ENCODE measurements at places on chromosomes 11 and 22.

- no peak for DNase-seq
These were observed 19.4 kb upstream of the LMO1 start for GRCh38 chr11:8283100-8283464.

GRCh38 chr11:71193431-71193830 lies 58.9 kb downstream of the SHANK2 start:
- no peak for DNase-seq

GRCh38 chr11:119153049-119153818 lies 4.4 kb downstream of the ABCG4 start:
- DNase-seq, result no peak

DNA sequence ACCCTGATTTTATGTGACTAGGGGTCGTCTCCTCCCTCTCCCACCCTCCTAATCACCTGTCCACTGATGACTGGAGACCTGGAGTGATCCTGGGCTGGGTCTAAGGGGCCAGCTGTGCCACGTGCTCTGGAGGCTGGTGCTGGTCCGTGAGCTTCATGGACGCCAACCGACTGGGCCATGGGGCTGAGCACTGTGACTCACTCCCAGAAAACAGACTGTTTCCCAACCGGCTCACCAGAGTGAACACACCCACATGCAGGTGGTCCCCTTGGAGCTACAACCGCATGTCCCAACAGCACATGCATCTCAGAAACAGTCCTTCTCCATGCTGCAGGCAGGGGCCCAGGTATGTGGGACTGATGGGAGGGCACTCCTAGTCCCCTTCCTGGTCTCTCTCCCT lies 14.0 kb upstream of the LMO1 start:
- no peak for DNase-seq

- DNase-seq, result no peak
These were observed 10.2 kb upstream of the ACAT1 start for GRCh38 chr11:108111126-108111525.

DNA sequence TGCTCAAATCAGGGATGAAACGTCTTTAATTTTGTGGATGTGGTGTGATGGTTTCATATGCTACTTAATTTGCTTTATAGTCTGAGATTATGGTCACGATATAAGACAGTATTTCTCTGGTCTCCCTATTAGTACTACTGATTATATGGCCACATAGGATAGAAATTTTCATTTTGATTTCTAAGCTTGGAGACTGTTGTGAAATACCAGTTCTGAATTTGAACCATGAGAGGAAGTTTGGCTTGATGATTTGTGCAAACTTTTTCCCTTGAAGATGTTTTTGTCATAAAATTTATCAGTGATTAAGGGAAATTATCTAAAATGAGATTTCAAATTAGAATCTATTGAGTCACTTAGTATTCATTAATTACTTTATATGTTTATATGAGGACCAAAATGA lies 2.7 kb downstream of the RNF169 start:
- DNase-seq, result no peak

DNA sequence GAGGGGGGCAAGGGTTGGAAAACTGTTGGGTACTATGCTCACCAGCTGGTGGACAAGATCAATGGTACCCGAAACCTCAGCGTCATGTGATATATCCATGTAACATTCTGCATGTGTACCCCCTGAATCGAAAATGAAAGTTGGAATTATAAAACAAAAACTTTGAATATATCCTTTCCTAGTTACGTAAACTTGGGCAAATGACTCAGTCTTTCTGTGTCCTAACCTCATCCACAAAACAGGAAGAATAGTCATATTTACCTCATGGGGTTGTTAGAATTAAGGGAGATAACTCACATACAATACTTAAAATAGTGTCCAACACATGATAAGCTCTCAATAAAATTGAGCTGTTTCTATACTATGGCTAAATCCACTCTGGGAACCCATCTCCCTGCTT lies 620.1 kb upstream of the KIRREL3 start:
- no peak for DNase-seq

GRCh38 chr11:103709371-103709770 lies 327.1 kb upstream of the DDI1 start:
- no peak for DNase-seq

DNA sequence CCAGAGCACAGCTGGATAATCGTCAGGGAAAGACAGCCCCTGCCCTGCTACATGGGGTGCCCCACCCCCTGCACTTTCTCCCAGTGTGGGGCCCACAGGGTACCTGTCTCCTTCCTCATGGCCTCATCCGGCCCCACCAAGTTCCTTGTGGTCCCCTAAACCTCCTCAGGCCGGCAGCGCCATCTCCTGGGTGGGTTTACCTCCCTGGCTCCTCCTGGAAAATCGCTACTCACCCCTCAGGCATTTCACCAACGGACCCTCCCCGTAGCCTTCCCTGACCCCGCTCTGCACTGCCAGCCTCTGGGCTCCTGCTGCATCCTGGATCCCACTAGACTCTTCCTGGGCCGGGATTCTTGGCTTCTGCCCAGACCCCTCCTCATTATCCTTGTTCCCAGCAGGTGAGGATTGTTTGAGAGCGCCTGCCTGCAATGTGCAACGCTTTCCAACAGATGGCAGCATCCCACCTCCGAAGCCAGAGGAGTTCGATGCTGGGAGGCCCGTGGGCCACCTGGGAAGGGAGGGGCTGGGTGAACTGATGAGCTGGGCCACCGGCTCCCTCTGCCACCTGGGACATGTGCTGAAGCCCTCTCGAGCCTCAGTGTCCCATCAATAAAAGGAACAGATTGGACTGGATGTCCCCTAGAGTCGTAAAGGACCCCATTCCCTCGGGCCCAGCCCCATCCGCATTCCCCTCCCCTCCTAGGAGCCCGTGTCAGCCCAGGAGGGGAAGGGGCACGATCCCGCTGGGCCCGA lies 44.2 kb upstream of the TTLL12 start:
- peak; percentile 63 for DNase-seq

GRCh38 chr22:18096823-18097222 lies 13.8 kb upstream of the TUBA8 start:
- DNase-seq, result no peak

DNA sequence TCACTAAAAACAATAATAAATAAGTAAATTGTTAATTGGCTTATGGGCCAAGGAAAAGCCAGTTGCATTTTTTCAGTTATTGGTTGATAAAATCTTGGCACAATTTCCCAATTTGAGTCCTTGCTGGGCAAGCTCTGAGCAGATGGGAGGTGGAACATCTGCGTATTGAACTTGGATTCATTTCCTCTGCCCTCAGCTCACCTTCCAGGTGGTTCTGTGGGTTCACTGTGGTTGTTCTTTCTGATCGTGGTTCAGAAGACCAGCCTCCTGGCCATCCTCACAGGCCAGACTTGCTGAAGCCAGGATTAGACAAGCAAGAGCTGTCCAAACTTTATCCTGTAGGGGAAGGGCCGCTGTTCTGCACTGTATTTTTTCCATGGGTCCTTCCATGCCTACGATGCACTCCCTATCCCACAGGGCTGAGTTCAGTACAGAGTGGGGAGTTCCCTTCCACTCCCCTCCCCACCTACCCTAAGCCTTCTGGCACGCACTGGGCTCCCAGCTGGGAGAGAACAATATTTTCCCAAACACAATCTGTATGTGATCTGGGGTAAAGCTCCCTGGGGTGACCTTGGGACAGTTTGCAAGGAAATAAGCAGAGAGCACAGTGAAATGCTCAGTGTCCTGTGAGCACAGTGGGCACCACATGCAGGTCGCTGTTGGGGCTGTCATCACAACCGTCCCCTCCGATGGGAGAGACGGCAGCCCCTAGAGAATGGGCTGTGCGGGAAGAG lies 43.5 kb upstream of the TP53I11 start:
- DNase-seq, result no peak

Measured in stimulated activated naive CD8-positive, alpha-beta T cell treated with anti-CD3 and anti-CD28 coated beads, Interleukin-15, amount 100 ng/mL, for 72 hours (primary cell).